Lower lobe of right lung (tissue), 2 donors: ENCODE measurements at places on chromosomes 4 and X. TPM values are rescaled to one million over a fixed set of nuclear protein-coding genes. Genes with fewer than 3 reads are reported as not detected.

Gene HSFX4
- not detected for total RNA-seq

Gene G3BP2
- total RNA-seq = 101 TPM

Gene PNMA6E
- total RNA-seq = not detected

Gene MND1
- 0.83 TPM for total RNA-seq

Gene ABCG2
- total RNA-seq = 9.1 TPM

Gene TMEM271
- not detected for total RNA-seq

Gene PDE6B
- total RNA-seq = 5.5 TPM

Gene BEND2
- total RNA-seq = 0.24 TPM

Gene ERAS
- not detected for total RNA-seq

Gene CT55
- total RNA-seq = not detected

Gene CFAP47
- total RNA-seq = 4.1 TPM

Gene MFAP3L
- 7.2 TPM for total RNA-seq

Gene POU3F4
- total RNA-seq = not detected

Gene TRMT2B
- 19.4 TPM for total RNA-seq

Gene BCORL1
- total RNA-seq = 13.6 TPM

Gene PRICKLE3
- 13.1 TPM for total RNA-seq

Gene PAGE4
- total RNA-seq = not detected

Gene DRD5
- not detected for total RNA-seq

Gene RPGR
- total RNA-seq = 15.2 TPM

Gene TMSB15B
- total RNA-seq = 1.2 TPM

Gene CCNG2
- 39.3 TPM for total RNA-seq

Gene HHIP
- total RNA-seq = 172 TPM

Gene FHIP1A
- 14.3 TPM for total RNA-seq

Gene NSG1
- total RNA-seq = 0.50 TPM

Gene DCAF4L1
- total RNA-seq = 0.53 TPM

Gene CYBB
- total RNA-seq = 420 TPM

Gene AVPR2
- total RNA-seq = 1.9 TPM

Gene LGI2
- total RNA-seq = 1.3 TPM

Gene REPS2
- 18.5 TPM for total RNA-seq

Gene FMR1NB
- not detected for total RNA-seq

Gene SMIM10
- total RNA-seq = 4.1 TPM

Gene MAGED2
- total RNA-seq = 88.3 TPM

Gene LDB2
- 113 TPM for total RNA-seq

Gene GPM6B
- total RNA-seq = 21.6 TPM

Gene PLP1
- total RNA-seq = 0.59 TPM

Gene LRP2BP
- total RNA-seq = 1.5 TPM
